Lung (tissue), 17 donors: ENCODE measurements at places on chromosomes 2 and 18.

DNA sequence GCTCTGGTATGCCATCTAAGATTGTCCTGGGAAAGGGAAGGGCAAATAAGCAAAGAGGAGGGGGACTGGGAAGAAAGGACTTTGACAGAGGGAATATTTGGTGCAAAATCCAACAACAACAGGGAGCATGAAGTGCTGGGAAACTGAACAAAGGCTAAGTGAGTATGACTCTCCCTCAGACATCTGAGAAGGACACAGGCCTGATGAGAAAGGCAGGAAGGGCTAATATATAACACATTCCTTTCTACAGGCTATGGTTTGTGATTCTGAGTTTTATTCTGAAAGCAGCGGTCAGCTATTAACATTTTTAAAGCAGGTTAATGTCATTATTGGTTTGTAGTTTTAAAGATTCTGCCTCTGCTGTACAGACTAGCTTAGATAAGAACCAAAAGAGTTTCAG lies 1579.5 kb downstream of the LRP1B start:
- DNase-seq, result no peak

- DNase-seq, result peak; percentile 36
Observed at GRCh38 chr2:205808486-205809121, 126.3 kb downstream of the NRP2 start.

DNA sequence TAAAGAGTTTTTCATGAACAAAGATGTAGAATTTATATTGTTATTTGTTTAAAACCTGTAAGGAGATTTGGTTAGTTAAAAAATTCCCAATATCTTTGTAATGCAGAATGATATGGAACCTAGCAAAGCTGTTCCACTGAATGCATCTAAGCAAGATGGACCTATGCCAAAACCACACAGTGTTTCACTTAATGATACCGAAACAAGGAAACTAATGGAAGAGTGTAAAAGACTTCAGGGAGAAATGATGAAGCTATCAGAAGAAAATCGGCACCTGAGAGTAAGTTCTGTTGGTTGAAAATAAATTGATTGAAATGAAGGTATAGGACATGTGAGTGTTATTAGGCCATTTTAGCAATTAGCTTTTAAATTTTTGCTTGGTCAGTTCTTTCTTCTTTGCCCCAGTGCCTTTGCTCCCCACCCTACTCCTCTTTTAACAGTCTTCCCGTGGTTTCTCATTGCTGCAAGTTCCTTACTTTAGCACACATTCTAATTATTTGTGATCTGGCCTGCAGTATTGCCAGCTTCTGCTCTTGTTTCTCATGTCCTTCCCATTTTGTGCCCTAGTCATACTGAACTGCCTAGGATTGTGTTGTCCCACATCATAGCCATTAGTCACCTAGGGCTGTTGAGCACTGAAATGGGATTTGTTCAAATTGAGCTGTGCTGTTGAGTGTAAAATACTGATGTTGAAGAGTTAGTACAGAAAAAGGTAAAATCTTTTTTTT lies 36.6 kb downstream of the VAPA start:
- peak; percentile 44 for DNase-seq

DNA sequence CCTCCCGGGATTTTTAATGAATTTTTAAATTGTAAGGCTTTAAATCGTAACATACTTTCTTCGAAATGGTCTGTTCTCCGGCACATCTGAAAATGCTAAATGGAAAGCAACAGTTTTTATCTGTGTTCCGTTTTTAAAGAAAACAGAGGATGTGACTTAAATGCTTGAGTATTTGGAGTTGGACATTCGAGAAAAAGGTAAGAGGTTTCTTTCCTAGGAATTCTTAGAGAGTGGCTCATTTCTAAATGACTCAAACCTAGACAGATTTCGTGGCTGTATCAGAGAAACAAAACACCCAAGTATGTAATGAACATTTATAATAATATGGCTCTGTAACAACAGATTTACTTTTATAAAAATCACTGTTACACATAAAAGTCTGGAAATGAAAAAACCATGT lies 177.6 kb upstream of the CCDC68 start:
- no peak for DNase-seq

GRCh38 chr2:156867201-156867600 lies 390.3 kb upstream of the GALNT5 start:
- no peak for DNase-seq

GRCh38 chr2:173858291-173858731 lies 106.9 kb downstream of the SP3 start:
- no peak for DNase-seq

DNA sequence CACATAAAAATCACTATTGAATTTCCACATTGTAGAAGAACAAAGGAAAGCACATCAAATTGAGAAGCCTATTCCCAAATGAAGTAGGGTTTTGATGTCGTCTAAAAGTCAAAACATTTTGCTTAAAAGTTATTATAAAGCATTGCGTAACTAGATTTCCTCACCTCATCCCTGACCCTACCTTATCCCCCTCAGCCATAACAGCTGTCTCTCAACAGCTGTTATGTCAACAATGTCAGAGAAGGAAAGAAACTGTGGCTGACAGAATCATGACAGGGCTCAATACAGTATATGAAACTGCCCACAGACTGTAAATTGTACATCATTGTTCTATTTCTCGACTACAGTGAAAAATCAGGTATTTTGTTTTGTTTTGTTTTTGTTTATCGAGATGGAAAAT lies 63.0 kb upstream of the ACVR1C start:
- no peak for DNase-seq
